Activated naive CD8-positive, alpha-beta T cell treated with anti-CD3 and anti-CD28 coated beads, Interleukin-2, amount 50 U/mL, for 16 hours (primary cell): ENCODE measurements at places on chromosomes 6 and 20.

GRCh38 chr6:21733311-21733710, 139.8 kb downstream of the SOX4 start:
- DNase-seq = no peak

DNA sequence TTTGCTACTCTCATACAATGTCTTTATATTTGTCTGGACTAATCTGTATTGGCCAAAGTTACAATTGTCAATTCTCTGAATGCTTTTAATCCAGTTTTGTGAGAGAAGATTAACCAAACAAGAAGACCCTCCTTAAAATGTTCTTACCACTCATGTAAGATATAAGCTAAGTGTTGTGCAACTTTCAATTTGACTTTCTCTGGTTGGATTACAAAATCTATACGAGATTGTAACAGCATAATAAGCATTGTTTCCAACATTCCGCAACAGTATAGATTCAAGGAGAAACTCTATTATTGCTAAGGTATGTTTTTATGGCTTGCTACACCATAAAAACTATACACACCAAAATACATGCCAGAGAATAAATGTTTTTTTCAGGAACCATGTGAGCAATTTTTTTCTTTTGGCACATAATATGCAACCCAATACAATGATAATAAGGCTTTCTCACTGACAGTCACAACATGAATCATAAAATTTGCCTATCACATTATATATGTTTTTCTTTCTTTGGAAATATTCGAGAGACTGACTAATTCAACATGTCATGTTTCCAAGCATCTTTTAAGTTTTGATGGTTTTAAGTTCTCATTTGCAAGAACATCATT, 12.2 kb upstream of the TRPC4AP start:
- DNase-seq = no peak

DNA sequence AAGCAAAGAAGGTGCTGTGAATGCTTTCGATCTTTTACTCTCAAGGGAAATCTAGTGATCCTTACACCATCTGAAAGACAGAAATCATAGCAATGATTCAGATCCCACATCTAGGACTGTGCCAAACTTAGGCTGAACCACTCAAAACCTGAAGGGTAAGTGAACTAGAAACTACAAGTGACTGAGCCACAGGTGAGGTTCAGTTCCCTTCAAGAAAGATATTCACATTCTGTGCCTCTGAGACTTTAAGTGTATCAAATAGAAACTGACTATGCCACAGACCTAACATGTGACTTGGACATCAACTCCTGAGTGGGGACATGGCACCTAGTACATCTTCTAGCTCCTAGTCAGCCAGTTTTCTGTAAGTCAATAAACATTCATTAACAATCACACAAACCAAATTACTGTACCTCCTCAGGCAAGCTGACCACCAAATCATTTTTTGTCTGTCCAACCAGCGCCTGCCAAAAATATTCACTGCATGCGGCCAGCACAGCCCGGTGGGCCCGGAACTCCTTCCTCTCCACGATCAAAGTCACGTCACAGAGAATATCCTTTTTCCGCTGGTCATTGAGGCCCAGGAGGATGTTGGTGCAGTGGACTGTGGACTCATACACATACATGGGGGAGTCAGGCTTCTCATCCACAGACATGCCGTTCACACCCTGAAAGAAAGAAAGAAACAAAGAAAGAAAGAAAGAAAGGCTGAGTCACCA, 114.1 kb downstream of the GJA10 start:
- no peak for DNase-seq

DNA sequence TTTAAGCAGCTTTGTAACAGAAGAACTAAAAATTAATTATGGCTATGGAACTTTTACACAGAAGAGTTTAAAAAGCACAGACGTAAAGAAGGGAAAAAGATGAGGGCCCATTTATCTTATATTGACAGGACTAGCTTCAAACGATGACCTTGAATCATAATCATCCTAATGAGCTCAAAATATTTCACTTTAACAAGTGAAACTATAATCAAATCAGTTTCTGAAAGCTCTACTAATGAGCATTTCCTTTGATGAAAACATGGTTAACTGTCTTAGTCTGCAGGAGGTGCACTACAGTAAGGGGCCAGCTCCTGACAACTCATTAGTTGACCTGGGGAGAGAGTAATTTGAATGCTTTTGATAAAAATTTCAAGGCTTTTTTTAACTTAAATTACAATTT, 228.0 kb upstream of the DEFB112 start:
- no peak for DNase-seq

DNA sequence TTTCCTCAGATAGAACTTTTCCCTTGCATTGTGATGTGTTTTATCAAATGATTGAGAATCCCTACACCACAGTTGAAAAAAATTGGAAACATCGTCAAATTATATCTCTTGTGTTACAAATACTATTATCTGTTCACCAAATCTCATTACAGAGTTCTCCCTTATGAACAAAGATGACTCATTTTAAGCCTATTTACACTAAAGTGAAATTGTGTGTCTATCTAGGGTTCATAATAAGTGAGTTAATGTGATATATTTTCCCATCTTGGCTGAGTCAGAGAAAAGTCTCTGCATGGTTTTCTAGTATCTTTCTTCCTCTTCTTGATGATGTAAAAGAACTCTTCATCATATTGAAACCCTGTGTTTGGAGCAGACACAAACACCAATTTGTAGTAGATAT, 1263.3 kb upstream of the EYS start:
- no peak for DNase-seq

DNA sequence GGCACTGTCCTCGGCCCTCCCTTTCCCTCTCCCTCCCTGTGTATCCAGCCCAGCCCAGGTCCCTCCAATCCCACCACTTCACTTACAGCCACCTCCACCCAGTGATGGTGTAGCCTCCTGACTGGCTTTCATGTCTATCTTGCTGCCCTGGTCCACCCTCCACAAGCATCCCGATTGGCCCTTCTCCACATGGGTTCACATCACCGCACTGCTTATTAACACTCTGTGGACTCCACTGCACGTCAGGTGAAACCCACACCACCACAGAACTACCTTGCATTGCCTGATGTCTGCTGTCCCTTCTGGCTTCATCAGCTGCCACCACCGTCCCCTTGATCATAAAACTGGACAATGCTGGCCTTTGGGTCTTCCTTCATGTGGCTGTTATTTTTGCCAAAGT, 220.4 kb upstream of the ARID1B start:
- DNase-seq = no peak

DNA sequence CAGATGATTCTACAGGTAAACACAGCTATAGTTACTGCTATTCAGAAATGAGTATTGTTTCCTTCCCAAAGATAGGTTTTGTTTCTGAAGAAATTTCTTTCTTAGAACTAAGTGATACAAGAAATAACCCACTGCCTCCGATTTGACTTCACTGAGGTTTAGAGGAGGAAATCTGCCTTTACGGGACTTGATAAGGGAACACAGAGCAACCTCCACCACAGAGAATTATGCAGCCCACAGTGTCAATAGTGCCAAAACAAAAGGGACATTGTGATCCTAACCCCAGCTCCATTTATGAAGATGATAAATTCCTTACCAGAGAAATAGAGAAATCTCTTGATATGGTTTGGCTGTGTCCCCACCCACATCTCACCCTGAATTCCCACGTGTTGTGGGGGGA, 164.6 kb downstream of the ZNF217 start:
- DNase-seq = no peak

DNA sequence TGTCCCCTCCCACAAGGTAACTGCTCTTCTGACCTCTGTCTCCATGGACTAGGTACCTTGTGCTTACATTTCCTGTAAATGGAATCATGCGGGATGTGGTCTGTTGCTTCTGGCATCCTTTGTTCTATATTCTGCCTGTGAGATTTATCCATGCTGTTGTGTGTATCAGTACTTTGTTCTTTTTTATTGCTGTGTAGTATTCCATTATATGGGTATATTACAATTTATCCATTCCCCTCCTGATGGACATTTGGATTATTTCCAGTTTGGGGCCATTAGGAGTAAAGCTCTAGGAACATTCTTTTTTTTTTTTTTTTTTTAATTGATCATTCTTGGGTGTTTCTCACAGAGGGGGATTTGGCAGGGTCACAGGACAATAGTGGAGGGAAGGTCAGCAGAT, 3.4 kb downstream of the C2 start:
- DNase-seq = no peak

DNA sequence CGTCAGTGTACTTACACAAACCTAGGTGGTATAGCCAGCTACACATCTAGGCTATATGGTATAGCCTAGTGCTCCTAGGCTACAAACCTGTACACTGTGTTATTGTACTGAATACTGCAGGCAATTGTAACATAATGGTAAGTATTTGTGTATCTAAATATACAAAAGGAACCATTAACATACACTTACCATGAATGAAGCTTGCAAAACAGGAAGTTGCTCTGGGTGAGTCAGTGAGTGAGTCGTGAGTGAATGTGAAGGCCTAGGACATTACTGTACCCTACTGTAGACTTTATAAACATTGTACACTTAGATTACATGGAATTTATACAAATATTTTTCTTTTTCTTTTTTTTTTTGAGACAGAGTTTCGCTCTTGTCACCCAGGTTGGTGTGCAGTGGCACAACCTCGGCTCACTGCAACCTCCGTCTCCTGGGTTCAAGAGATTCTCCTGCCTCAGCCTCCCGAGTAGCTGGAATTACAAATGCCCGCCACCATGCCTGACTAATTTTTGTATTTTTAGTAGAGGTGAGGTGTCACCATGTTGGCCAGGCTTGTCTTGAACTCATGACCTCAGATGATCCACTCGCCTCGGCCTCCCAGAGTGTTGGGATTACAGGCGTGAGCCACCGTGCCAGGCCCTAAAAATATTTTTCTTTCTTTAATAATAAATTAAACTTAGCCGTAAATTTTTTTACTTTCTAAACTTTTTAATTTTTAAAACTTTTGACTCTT, 15.4 kb upstream of the KIAA1755 start:
- no peak for DNase-seq

- DNase-seq = no peak
Observed at GRCh38 chr20:48682529-48683363, 145.1 kb downstream of the PREX1 start.

DNA sequence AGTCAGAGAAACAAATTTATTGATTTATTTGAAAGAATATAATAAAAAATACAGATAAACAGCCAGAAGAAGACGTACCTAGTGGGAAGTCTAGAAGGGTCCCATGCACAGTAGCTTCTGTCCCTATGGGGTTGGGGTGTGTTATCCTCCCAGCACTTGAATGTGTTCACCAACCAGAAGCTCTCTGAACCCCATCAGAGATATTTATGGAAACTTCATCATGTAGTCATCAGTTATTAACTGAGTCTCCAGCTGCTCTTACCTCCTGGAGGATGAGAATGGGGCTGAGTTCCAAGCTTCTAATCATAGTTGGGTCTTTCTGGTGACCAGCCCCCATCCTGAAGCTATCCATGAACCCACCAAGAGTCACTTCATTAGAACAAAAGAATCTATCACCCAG, 15.4 kb upstream of the USP45 start:
- no peak for DNase-seq
